ENCODE measurements at places on chromosomes 2 and 18.

GRCh38 chr18:21760321-21760720, 19.7 kb downstream of the MIB1 start:
- no peak for DNase-seq
- no peaks in the 10 kb centered on the region for H3K27me3 ChIP-seq
- no peak overlapping the region for H3K27ac ChIP-seq
- H3K4me1 ChIP-seq: no peaks in the 10 kb centered on the region

DNA sequence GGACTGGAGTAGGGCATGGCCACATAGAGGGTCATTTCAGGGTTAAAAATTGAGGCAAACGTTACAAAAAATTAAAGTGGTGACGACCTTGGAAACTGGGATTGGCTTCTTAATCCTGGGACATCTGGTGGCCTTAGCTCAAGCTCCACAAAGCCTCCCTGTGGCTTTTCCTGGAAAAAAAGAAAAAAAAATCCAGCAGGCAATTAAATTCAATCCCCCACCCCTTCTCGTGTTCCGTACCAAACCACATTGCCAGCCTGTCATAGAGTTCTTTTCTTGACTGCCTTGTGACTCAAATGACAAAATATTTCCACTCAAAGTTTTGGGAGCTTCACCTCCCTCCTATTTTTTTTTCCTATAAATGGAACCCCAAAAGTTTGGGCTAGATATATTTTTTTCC, 195.6 kb downstream of the HRH4 start:
- no peaks in the 10 kb centered on the region for H3K36me3 ChIP-seq
- no peak overlapping the region for H3K4me3 ChIP-seq
- DNase-seq: no peak
- H3K4me1 ChIP-seq: peaks cover 12% of the 10 kb centered on the region
- no peak overlapping the region for H3K27ac ChIP-seq

DNA sequence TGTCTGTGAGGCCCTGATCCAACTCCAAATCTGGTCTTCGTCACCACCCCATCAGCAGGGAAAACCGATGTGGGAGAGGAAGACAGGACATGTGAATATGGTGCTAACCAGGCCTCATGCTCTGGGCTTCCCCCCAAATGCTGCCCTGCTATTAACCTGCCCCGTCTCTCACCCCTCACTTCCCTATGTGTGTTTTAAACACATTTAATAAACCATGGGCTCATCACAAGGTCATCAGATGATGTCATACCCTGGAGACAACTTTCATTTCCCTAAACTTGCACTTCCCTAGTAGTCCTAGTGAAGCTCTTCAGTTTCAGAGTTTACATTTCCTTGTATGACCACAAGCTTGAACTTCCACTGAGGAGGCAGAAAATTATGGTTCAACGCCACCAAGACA, 49.9 kb downstream of the CD8B2 start:
- no peaks in the 10 kb centered on the region for H3K36me3 ChIP-seq
- peaks cover 13% of the 10 kb centered on the region for H3K27me3 ChIP-seq
- DNase-seq: no peak

DNA sequence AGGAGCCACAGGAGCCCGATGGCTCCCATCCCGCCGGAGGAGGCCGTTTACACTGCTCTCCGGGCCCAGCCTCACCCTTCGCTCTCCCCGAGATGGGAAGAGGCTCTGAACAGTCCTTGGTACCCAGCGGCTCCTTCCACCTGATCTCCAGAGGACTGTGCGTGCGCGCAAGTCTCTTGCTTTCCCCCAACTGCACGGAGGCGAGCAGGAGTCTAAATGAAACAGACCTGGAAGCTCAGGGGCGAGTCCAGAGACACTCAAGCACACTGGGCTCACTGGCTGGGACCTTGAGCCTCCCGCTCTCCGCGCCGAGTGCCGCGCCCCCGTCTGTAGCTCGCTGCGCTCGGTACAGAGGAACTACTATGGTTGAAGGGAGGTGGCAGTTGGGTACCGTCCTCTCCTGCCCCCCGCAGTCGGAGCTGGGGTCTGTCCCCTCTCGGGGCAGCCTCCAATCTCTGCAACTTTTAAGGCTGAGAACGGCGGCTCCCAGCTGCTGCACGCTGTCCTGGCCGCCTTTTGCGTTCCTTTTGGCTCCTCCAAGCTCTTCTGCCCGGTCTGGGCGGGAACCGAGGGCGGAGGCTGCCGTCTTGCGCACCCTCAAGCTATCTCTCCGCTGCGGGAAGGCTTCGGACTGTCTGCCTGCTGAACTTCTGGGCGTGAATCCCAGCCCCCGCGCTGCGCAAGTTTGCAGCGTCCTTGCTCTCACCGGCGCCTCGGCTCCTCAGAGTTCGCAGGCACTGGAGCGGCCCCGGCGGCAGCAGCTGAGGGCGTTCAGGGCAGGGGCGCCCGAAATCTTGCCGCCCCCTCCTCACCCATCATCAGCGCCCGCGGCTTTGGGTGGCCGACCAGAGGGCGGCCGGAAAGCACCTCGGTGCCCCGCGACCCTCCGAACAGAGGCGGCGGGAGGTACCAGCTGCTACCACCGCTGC, 491 bp downstream of the ALK start:
- no peak for DNase-seq
- H3K27me3 ChIP-seq: peaks cover 9% of the 10 kb centered on the region
- H3K4me3 ChIP-seq: peak overlapping the region; percentile 45
- no peaks in the 10 kb centered on the region for H3K4me1 ChIP-seq

GRCh38 chr2:120254178-120254577, 1.5 kb downstream of the RALB start:
- no peak overlapping the region for H3K4me3 ChIP-seq
- no peak overlapping the region for H3K27ac ChIP-seq
- DNase-seq: no peak

DNA sequence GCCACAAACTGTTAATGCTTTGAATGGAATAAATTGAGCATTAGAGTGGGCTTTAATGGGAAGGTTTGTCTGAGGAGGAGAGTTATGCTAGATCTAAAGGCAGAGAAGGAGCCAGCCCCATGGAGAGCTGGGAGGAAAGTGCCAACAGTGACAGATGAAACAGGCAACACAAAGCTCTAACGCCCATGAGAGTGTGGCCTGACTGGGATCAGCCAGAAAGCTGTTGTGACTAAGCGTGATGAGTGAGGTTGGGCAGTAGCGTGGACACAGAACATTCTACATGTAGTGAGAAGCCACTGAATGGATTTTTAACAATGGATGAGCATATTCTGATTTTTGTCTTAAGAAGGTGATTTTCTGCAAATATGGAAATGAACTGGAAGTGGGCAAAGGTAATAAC, 185.3 kb upstream of the SIX2 start:
- DNase-seq: no peak
- no peaks in the 10 kb centered on the region for H3K4me1 ChIP-seq
- H3K4me3 ChIP-seq: no peak overlapping the region
- H3K36me3 ChIP-seq: no peaks in the 10 kb centered on the region
- H3K27ac ChIP-seq: no peak overlapping the region
- H3K27me3 ChIP-seq: no peaks in the 10 kb centered on the region

GRCh38 chr2:186610785-186611184, 20.9 kb downstream of the ITGAV start:
- H3K36me3 ChIP-seq: peaks cover 6% of the 10 kb centered on the region
- H3K4me1 ChIP-seq: no peaks in the 10 kb centered on the region
- no peak overlapping the region for H3K4me3 ChIP-seq
- DNase-seq: no peak
- no peaks in the 10 kb centered on the region for H3K27me3 ChIP-seq
- no peak overlapping the region for H3K27ac ChIP-seq

DNA sequence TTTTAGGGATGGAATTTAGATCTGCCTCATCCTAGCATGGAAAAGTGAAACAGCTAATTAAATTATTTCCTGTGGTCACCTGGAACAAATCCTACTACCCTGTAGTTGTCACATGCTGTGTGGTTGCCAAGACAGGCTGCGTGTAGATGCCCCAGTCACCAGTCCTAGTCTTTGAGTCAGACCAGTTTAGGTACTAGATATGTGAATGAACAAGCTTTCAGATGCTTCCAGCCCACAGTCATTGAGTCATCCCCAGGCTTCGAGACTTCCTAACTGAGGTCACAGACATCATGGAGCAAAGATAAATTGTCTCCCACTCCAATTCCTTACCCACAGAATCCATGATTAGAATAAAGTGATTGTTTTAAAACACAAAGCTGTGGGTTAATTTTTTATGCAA, 35.8 kb upstream of the GRB14 start:
- no peak for DNase-seq
- H3K36me3 ChIP-seq: no peaks in the 10 kb centered on the region
- no peak overlapping the region for H3K4me3 ChIP-seq
- H3K4me1 ChIP-seq: no peaks in the 10 kb centered on the region
- no peaks in the 10 kb centered on the region for H3K27me3 ChIP-seq
- no peak overlapping the region for H3K27ac ChIP-seq

- H3K27me3 ChIP-seq: no peaks in the 10 kb centered on the region
- no peak for DNase-seq
- H3K36me3 ChIP-seq: peaks cover 3% of the 10 kb centered on the region
Observed at GRCh38 chr2:23694058-23695045, 232.6 kb downstream of the ATAD2B start.

DNA sequence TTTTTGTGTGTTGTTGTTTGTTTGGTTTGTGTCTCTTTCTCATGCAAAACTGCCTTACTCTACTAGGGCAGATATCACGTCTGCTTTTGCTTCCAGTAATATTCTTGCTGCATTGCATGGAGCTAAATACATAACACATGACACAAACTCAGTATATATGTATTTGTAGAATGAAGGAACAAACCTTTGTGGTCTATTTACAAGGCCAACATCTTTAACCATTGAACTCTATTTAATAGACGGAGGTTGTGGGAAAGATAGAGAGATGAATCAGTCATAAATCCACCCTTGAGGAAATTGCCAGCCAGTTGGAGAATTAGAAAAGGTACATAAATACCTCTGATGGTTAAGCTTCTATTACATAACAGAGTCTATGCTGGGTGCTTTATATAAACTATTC, 26.0 kb upstream of the IL1RL1 start:
- no peaks in the 10 kb centered on the region for H3K4me1 ChIP-seq
- no peak overlapping the region for H3K4me3 ChIP-seq
- no peaks in the 10 kb centered on the region for H3K36me3 ChIP-seq

- H3K4me1 ChIP-seq: no peaks in the 10 kb centered on the region
- H3K36me3 ChIP-seq: no peaks in the 10 kb centered on the region
- no peak overlapping the region for H3K4me3 ChIP-seq
- no peak overlapping the region for H3K27ac ChIP-seq
Observed at GRCh38 chr2:54318821-54319220, 62.8 kb upstream of the TSPYL6 start.

DNA sequence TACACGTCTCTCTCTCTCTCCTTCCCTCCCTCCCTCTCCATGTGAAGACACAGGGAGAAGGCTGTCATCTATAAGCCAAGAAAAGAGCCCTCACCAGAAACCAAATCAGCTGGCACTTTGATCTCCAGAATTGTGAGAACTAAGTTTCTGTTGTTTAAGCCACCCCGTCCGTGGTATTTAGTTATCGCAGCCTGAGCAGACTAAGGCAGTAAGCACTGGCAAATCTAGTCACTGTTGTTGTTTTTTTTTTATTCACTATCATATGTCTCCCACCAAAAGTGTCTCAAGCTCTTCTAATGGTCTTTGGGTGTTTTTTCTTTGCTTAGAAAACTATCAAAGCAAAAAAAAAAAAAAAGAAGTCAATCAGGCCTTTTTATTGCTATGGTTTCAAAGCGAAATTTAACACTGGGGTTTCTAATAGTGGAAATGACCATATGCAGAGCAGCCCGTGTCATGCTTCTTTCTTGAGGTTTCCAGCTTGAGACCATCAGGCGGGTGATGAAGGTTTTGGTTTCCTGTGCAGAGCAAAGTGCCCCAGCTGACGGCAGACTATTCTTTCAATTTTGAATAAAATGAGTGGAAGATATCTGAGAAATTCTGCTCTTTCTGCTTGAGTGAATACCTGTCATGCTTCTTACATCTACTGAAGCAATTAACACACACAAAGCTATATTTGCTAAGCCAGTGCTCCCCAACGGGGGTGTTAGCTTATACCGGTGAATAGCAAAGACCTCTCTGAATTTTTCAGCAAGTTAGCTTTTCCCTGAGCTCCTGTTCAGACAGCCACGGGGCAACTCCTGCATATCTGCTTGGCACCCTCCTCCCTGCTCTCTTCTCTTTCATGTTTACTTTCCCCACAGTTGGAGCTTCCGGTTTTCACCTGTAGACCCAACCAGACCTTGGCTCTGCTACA, 394.1 kb upstream of the ATP5MC3 start:
- DNase-seq: no peak
- peaks cover 5% of the 10 kb centered on the region for H3K4me1 ChIP-seq

DNA sequence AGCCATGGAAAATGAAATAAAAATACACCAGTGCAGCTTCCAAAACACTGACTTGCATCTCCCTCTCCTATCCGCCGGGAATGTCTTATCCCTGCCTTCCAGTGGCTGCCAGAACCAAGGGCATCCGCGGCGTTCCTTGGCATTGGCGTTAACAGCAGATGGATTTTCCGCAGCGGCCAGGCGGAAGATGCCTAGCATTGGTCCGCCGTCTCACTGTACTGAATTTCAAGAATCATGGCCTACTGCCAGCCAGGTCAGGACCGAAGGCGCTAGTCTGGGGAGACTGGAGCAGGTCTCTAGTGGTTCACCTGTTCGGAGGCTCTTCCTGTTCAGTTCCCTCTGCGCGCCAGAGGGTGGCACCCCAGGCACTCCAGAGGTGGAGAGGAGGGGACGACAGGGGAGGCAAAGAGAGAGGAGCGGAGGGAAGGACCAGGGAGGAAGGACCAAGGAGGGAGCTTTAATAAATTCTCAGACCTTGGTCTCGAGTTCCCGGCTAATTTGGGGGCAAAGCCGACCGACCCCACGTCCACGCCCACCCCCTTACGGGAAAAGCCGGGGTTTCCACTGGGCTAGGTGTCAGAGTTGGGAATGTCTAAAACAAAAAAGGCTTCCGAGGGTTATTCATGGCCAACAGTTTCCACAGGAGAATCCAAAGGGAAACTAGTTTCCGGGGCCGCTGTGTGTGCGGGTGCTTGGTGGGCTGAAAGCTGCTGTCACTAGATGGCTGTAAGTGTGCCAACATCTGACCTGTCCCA, 3.7 kb upstream of the BCL2L11 start:
- H3K4me3 ChIP-seq: peak overlapping the region; percentile 61
- H3K36me3 ChIP-seq: no peaks in the 10 kb centered on the region
- no peak overlapping the region for H3K27ac ChIP-seq
- peaks cover 50% of the 10 kb centered on the region for H3K4me1 ChIP-seq
- peaks cover 6% of the 10 kb centered on the region for H3K27me3 ChIP-seq
- DNase-seq: peak; percentile 54

- H3K4me3 ChIP-seq: no peak overlapping the region
- no peaks in the 10 kb centered on the region for H3K36me3 ChIP-seq
- H3K4me1 ChIP-seq: no peaks in the 10 kb centered on the region
- no peak overlapping the region for H3K27ac ChIP-seq
Observed at GRCh38 chr2:43039376-43040080, 186.9 kb downstream of the ZFP36L2 start.

GRCh38 chr2:20487392-20488174, 40.7 kb downstream of the RHOB start:
- no peak for DNase-seq
- no peaks in the 10 kb centered on the region for H3K36me3 ChIP-seq
- peaks cover 24% of the 10 kb centered on the region for H3K27me3 ChIP-seq
- H3K27ac ChIP-seq: no peak overlapping the region

GRCh38 chr2:69222953-69223658, 163.9 kb downstream of the GFPT1 start:
- no peaks in the 10 kb centered on the region for H3K36me3 ChIP-seq
- no peaks in the 10 kb centered on the region for H3K27me3 ChIP-seq
- no peak for DNase-seq
- no peak overlapping the region for H3K27ac ChIP-seq
- H3K4me1 ChIP-seq: no peaks in the 10 kb centered on the region

- no peak overlapping the region for H3K4me3 ChIP-seq
- H3K36me3 ChIP-seq: no peaks in the 10 kb centered on the region
- H3K27ac ChIP-seq: no peak overlapping the region
- no peaks in the 10 kb centered on the region for H3K4me1 ChIP-seq
- no peaks in the 10 kb centered on the region for H3K27me3 ChIP-seq
Observed at GRCh38 chr18:23165271-23166068, 30.2 kb downstream of the CABLES1 start.
